Astrocyte (in vitro differentiated cells and primary cell): ENCODE measurements at places on chromosomes 4 and X.
A peak's percentile ranks its signal among the peaks of the same experiment; 100 is the strongest.

- no peak for DNase-seq
Measured at GRCh38 chr4:181835348-181835747, 407.9 kb upstream of the TENM3 start.

DNA sequence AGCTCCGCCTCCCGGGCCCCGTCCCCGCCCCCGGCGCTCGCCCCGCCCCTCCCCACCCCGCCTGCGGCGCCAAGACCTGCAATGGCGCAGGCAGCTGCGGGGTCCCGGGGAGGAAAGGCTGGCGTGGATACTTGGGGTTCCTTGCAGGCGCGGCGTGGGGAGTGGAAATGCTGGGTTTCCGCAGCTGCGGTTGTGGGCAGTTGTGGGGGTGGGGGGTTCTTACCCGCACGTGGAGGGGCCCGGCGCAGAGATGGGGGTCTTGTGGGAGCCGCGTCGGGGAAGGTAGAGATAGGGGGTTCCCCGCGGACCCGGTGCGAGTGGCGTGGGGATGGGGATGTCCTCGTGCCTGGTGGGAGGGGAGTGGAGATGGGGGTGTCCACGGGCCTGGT, 680 bp upstream of the ASMTL start:
- no peak for DNase-seq

GRCh38 chr4:108166441-108167315, 2.1 kb downstream of the LEF1 start:
- peak; percentile 14 for DNase-seq

DNA sequence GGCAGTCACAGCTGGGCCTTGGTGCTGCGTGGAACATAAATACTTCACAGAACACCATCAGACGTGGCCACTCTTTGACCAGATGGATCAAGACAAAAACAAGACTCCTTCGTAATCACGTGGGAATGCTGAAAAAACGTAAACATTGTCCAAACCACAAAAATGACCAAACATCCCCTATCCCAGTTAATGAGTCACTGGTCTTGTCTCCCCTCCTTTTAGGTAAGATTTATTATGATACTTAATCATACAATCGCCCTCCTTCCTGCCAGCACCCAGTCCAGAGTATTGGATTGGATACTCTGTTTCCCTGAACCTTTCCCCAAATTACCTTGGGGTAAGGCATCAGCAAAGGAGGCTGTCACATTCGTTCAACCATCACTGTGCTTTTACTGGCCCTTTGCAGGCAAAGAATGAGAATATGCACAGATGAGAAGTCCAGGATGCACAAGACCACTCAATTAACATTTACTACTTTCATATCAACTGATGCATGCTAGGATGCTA, 601 bp upstream of the TCEANC start:
- DNase-seq, result peak; percentile 96

DNA sequence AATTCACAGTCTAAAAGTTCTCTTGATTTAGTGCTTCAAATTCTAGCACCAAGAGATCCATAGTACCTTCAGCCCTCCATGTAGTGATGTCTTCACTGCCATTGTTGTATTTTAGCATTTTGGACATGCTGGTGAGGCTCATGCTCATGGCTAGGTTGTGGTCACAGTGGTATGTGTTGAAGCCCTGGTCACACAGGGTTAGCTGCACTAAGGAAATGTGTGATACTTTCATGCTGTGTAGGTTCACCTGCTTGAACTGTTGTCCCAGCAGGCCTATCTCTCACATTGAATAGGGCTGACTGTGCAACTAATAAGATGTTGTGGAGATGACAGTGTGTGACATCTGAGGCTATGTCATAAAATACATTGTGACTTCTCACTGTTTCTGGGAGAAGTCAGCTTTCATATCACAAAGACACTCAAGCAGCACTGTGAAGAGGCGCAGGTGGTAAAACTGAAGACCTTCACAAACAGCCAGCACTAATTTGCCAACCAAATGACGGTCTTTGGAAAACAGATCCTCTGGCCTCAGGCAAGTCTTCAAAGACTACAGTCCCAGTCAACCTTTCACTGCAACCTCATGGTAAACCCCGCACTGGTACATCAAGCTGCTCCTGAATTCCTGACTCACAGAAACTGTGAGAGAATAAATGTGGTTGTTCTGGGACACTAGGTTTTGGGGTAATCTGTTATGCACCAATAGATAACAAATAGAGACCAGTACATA, 17.4 kb upstream of the ADH4 start:
- DNase-seq, result no peak

- peak; percentile 52 for DNase-seq
Measured at GRCh38 chr4:71380788-71381187, 42.0 kb downstream of the SLC4A4 start.

GRCh38 chr4:8439914-8440491, 520 bp downstream of the ACOX3 start:
- no peak for DNase-seq

GRCh38 chr4:81427344-81427821, 44.3 kb downstream of the RASGEF1B start:
- DNase-seq, result peak; percentile 39

DNA sequence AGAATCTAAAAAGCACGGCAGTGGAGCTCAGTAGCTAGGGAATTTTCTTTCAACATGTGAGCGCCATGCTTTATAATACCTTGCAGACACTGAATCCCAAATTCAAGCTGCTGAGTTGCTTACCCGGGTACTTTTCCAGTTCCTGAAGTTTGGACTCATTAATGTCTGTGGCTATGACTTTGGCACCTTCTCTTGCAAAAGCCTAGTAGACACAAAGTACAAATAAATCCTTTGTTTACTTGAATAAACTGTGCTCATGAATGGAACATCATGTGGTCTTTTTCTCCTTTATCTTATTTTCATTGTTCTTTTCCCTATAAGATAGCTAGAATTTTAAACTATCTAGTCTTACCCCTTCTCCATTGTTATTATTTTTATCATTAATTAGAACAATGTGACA, 4.6 kb downstream of the BDH2 start:
- no peak for DNase-seq

GRCh38 chrX:44470816-44471215, 71.8 kb downstream of the FUNDC1 start:
- DNase-seq, result no peak

GRCh38 chr4:7263166-7263565, 70.8 kb downstream of the SORCS2 start:
- DNase-seq, result no peak

- no peak for DNase-seq
Measured at GRCh38 chrX:17086317-17086716, 139.9 kb downstream of the REPS2 start.

- DNase-seq, result no peak
Measured at GRCh38 chr4:176790398-176790797, 2.3 kb downstream of the VEGFC start.

DNA sequence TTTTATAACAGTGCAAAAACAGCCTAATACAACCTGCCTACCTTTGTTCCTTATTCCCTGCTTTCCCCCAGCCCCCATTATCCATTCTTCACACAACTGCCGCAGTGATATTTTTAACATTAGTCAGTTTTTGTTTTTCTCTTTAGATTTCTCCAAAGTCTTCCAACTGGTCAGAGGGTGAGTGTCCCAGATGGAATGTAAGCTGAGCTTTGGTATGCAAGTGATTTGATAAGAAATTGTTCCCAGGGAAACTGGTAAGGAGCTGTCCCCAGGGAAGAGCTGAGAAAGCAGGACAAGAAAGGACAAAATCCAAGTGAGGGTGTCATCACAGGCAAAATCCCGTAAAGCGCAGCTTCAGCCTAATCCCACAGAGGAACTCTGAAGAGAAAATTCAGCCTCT, 475.5 kb upstream of the ADGRL3 start:
- DNase-seq, result peak; percentile 92

DNA sequence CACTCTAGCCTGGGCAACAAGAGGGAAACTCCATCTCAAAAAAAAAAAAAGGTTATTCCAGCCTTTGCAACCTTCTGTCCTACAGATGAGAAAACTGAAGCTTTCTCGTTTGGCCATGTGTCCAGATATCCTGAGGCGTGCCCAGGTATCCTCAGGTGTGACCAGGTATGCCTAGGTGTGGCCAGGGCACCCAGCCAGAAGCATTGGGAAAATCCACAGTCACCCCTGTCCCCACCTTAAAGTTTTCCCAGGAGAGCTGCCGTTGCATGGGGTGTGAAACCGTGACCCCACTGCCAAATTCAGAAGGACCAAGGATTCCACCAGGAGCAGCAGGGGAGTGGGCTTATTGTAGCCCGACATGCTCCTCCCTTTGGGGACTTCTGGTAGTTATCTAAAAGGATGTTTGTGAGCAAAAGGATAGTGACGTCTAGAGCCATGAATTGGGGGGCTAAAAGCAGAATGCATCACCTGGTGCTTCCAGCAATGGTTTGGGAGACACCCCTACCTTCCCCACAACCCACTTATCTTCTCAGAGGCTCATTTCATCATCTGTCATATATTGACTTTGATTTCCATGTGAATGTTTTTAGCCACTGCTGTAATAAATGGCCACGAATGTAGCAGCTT, 4.0 kb upstream of the DHRSX start:
- no peak for DNase-seq

GRCh38 chr4:47615385-47615784, 130.3 kb downstream of the ATP10D start:
- DNase-seq, result peak; percentile 49

- DNase-seq, result peak; percentile 80
Measured at GRCh38 chrX:39953879-39954278, 143.9 kb downstream of the BCOR start.

GRCh38 chr4:64417974-64418373, 8.7 kb upstream of the TECRL start:
- DNase-seq, result peak; percentile 4

DNA sequence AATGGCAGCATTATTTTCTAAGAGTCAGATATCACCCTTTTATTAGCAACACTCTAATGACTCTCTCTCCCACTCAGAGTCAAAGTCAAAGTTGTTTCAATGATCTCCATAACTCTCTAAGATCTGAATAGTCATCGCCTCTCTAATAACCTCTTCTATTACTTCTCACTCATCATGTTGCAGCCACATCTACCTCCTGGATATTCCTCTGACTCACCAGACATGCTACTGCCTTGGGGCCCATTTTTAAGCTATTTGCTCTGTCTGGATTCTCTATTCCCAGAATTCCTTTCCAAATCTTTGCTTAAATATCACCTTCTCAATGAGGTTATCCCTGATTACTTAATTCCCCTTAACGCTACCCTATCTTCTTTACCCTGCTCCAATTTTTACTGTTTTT, 391.8 kb upstream of the MAGEB16 start:
- DNase-seq, result no peak

GRCh38 chr4:110130576-110131358, 67.6 kb downstream of the ELOVL6 start:
- DNase-seq, result no peak

DNA sequence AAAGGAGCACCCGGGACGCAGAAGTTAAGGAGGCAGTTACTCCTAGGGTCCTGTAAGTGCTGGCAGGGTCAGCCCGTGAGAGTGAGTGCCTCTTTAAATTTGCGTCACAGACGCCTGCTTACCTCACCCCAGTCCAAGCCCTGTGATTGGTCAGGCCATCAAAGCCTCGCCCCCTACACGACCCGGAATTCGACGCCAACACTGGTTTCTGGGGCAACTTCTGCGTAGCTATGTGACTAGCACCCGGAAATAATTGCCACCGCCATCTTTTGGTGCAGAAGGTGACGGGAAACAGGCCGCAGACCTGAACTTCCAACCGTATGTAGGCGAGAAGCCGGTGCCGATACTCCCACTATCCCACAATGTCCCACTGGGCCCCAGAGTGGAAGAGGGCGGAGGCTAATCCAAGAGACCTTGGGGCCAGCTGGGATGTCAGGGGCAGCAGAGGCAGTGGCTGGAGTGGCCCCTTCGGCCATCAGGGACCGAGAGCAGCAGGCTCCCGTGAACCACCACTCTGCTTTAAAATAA, at the start of gene DDX53:
Gene DDX53 (plus strand): TSS at position 265 of the 528 bp plus-strand sequence. CDS start 98 bp downstream, at position 363.
- DNase-seq, result no peak

GRCh38 chr4:75512386-75513211, 1.6 kb downstream of the RCHY1 start:
- peak; percentile 81 for DNase-seq

DNA sequence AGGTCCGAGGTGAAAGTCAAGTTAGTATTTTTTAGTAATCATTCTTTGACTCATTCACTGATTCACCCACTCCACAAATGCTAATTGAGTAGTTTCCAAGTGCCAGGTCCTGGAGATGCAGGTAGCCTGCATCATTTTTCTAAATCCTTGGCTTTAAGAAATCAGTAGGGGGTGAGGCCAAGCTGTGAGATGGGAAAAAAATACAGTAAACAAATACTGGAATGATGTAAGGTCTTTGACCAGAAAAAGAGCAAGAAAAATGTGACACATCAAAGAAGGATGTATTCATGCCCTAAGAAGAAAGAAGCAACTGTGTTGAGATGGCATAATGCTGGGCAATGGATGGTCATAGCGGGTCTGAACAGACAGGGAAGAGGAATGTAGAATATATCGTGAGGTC, 1386.6 kb downstream of the PCDH7 start:
- DNase-seq, result no peak

DNA sequence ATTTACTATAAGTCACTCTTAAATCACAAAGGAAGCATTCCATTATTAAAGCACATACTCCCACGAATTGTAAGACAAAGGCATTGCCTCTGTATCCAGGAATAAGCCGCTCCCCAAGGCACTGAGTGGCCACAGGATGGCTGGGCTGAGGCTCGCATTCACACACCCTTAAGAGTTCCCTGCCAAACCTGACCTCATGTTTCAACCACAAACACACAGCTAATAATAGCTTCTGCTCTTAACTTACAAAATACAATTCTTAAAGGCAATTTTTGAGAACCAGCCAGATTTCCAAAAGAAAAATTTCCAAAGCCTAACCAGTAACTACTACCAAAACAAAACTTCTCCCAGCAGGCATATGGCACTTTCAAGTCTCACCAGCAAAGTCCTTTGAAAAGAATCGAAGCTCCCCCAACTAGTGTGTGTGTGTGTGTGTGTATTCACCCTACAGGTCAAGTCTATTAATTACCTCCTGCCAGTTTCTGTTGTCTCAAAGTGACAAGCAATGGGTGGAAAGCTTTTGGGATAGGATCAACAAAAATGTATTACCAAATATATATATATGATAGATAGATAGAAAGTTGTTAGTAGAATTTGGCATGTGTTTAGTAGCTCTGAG, 36.0 kb downstream of the ARHGAP6 start:
- peak; percentile 87 for DNase-seq

DNA sequence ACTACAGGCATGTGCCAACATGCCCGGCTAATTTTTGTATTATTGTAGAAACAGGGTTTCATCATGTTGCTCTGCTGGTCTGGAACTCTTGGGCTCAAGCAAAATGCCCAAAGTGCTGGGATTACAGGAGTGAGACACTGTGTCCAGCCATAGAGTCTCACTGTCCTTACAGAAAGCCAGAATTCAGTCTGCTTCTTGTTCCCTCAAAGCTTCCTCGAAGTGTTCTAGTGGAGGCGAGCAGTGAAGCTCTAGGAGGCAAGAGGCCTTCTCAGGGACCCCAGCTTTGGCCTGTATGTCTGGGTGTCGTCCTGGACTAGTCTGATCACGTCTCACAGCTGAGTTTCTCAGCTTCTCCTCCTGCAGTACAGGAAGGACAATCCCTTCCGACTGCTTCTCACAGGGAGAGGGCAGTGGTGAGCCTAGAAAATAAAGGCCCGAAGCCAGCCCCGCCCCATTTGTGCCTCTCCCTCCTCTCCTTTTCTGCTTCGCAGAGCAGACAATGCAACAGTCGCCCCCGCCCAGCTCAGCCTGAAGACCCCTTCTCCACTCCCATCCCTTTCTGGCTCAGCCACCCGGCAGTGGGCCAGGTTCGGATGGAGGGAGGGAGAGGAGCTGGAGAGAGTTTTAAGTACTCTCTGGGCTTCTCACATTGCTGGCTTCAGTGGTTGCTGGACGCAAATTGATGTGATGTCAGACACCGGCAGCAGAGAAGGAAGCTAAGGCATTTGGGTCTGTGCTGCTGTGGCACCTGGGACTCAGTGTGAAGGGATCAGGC, 11.1 kb upstream of the FAM3A start:
- peak; percentile 58 for DNase-seq

GRCh38 chr4:80049813-80050534, 23.1 kb downstream of the ANTXR2 start:
- DNase-seq, result no peak
